ENCODE measurements at places on chromosomes 12 and 14.

DNA sequence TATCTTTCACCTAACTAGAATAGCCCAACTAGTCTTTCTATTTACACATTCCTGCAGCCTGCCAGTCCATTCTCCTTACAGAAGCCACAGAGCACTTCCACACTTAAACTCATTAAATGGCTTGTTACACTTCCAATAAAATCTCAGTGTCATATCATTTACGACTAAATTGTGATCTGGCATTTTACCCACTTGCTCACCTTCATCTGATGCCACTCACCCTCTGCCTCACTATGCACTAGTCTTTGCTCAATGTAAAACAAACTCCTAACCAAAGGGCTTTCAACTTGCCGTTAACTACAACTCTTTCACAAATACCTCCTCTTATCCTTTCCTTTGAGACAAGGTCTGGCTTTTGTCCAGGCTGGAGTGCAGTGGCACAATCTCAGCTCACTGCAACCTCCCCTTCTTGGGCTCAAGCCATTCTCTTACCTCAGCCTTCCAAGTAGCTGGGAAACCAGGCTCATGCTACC, 24.1 kb downstream of the YAF2 start:
- DNase-seq: no peak

DNA sequence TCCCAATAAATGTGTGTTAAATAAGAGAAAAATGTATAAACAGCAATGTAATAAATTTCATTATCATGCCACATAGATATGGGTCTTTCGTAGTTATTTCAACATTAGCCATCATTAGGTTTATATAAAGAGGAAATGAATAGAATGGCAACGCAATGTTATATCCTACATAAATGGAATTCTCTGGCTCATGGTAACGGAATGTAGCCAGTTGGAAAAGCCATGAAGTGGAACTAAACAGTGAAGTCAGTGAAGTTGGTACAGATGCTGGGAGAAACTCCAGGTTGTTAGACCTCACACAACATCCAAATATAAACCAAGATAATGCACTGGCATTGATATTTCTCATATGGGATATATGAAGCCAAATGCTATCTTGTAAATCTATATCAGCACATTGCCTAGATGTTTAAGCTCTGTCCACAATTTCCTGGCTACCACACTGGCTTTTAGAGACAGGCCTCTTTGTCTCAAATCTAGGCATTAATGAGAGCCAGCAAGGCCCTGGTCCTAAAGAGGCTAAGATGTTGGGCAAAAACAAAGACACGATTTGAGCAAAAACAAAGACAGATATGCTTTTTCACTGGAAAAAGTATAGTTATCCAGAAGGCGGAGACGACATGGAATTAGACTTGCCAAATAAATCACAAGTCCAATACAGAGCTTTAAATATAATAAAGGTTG, 861.0 kb downstream of the RPS29 start:
- no peak for DNase-seq

DNA sequence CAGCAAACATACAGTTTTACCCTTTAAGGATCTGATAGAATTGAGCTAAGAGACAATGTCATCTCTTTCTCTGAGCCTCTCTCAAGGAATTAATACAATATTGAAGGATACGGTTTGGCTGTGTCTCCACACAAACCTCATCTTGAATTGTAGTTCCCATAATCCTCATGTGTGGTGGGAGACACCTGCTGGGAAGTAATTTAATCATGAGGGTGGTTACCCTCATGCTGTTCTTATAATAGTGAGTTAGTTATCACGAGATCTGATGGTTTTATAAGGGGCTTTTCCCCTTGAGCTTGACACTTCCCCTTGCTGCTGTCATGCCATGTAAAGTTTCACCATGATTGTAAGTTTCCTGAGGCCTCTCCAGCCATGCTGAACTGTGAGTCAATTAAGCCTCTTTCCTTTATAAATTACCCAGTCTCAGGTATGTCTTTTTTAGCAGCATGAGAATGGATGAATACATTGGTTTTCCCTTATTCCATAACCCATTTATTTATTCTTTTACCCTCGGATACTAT, 47.6 kb downstream of the TMEM30B start:
- DNase-seq: no peak

DNA sequence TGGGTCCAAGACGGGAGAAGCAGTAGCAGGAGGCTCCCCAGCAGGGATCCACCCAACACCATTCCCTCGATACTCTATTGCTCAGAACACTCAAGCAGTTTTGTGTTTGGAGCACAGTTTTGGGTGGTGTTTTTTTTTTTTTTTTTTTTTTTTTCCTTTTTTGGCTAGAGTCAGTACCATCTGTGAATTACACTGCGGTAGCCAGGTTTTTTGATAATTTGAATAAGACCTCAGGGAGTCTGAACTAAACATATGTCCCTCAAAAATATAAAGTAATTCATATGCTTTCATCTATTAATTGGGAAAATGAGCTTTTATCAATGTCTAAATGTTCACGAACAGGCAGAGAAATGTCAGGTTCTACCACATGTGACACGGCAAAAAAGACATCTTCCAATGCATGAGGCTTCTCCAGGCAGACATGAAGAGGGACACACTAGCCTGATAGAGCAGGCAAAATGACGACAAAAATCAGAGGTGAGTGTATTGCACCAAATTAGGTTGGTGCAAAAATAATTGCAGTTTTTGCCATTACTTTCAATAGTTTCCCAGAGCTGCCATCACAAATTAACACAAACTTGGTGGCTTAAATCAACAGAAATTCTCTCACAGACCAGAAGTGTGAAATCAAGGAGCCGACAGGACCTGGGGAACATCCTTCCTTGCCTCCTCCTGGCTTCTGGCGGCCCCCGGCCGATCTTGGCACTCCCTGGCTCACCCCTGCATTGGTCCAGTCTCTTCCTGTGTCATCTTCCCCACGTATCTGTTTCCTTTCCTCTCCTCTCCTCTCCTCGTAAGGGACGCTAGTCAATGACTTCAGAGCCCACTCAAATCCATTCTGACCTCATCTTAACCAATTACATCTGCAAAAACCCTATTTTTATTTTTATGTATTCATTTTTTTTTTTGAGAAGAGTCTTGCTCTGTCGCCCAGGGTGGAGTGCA, 33.9 kb downstream of the FOXN3 start:
- no peak for DNase-seq

GRCh38 chr12:105581420-105581819, 250.9 kb downstream of the C12orf75 start:
- DNase-seq: no peak
